Activated naive CD8-positive, alpha-beta T cell treated with anti-CD3 and anti-CD28 coated beads, Interleukin-2, amount 50 U/mL, for 16 hours (primary cell): ENCODE measurements at places on chromosomes 3 and 15.

DNA sequence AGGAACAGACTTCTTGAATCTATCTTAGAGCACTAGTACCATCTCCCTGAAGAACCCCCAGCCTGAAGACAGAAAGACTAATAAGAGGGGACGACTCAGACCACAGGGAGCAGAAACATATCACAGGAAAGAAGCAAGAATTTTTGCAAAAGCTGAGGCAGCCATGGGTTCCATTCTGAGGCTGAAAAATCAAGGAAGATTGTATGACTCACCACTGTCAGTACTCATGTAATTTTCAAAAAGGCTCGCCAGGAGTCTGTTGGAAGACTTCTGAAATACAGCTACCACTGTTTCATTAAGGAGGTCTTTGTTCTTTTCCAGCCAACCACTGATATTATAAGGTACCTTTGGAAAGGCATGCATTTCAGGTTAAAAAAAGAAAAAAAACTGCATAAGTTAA lies 47.5 kb downstream of the MYH15 start:
- no peak for DNase-seq

GRCh38 chr3:117486719-117487716 lies 777.4 kb downstream of the TUSC7 start:
- DNase-seq, result no peak

- no peak for DNase-seq
These were observed 294.2 kb upstream of the SEMA6D start for GRCh38 chr15:47422881-47423665.

DNA sequence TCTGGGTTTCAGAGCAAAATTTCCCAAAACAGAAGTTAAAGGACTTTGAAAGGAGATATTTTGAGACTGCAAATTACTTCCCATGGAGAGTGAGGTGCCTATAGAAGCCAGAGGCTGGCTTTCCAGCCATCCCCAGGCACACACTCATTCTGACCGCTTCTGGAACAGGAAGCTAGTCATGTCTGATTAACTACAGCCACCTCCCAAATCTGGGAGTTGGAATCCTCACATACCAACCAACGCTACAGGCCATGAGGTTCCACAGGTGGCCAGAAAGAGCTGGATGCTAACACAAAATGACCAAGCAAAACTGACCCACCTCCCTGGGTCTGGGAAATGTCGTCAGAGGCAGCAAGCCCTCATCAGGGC lies 87.2 kb downstream of the SNRK start:
- no peak for DNase-seq

GRCh38 chr3:194775266-194775665 lies 89.6 kb downstream of the FAM43A start:
- no peak for DNase-seq

- no peak for DNase-seq
These were observed 215.9 kb downstream of the MEIS2 start for GRCh38 chr15:36884518-36884875.

DNA sequence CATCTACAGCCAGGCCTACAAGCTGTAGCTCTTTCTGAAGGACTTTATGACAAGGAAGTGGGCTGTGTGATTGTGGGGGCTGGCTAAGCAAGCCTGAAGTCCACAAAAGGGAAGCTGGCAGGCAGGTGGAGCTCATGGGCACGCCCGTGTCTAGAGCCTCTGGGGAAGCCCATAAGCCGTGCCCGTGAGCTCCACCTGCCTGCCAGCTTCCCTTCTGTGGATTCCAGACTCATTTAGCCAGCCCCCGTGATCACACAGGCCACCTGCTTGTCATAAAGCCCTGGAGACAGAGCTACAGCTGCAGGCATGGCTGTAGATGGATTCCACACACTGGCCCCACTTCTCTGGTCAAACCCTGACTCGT lies 15.2 kb downstream of the EFCC1 start:
- no peak for DNase-seq

- DNase-seq, result no peak
These were observed 45.9 kb downstream of the DAPK2 start for GRCh38 chr15:64000183-64000951.

- DNase-seq, result no peak
These were observed 21.8 kb upstream of the CLDN18 start for GRCh38 chr3:137988152-137988551.

GRCh38 chr3:153244961-153245360 lies 82.9 kb downstream of the RAP2B start:
- no peak for DNase-seq

DNA sequence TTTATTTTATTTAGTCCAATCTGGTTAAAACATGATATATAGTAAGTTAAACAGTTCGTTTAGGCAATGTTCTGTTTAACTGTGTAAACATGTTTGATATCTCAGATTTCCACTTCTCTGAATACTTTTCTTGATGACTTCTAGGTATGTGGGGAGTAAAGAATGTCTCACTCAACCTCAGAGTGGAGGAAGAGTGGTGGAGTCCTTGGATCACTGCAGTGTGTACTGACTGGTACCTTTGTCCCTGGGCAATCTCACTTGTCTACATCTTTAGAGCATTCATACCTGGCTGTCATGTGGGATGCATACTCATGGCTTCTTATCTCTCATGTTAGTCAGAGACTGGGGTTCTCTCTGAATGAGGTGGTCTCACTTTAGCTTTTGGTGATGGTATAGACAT lies 15.6 kb downstream of the GADL1 start:
- no peak for DNase-seq

DNA sequence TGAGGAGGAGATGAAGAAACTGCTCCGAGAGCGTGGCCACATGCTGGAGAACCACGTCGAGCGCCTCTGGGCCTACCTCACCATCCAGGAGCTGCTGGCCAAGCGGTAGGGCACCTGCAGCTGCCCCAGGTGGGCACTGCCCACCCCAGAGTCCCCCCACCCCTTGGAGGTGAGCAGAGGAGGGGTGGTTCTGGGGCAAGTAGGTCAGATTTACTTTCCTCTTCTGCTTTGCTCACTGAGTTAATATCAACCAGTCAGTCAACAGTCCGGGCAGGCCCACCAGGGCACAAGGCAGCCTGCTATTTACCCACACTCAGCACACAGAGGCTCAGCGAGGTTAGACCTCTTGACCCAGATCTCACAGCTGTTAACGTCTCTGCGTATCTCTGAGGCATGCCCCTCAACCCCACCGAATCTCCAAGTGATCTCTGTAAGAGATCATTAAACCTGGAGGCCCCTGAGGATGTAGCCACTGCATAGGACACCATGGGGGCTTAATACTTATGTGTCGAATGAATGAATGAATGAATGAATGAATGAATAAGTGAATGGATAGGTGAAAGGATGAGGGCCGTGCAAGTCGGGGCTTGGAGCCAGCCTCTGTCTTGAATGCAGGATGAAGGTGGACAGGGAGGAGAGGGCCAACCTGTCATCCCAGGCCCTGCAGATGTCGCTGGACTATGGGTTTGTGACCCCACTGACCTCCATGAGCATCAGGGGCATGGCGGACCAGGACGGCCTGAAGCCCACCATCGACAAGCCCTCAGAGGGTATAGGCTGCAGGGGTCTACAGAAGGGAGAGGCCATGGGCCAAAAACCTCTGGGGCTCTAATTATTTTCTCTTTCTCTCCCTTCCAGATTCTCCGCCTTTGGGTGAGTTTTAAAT lies 8.0 kb upstream of the ITIH3 start:
- DNase-seq, result no peak

- DNase-seq, result no peak
These were observed 5.7 kb downstream of the PCCB start for GRCh38 chr3:136255672-136256406.

DNA sequence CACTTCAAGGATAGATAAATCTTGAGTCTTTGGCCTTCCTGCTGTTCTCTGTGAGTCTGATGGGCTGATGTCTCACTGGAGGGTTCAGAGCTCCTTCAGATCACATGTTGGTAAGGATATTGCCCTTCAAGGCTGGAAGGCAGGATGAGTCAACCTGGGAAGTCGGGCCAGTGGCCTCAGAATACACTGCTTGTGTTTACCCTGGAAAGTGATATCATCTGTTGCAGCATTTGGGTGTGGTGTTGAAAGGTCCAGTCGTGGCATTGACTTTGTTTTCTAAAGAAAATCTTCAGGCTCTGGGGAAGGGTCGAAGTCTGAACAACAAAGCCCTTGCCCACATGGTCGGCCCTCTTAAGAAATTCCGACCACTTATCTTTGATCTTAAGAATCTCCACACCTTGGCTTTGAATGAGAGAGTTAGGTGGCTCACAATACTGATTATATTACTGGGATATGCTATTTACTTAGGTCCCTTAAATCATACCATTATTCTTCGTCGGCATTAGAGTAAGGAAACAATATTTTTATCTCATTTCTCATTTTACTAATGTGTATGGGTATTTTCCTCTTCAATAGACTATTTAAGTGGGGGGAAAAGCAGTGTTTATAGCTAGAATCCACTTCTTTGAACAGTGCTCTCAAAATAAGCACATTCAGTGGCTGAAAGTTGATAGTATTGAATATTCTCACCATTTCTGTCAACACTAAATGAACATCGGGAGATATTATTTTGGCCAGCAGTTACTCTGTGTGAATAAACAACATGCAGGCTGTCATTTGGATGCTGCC lies 303.9 kb upstream of the RASGRP1 start:
- DNase-seq, result no peak

DNA sequence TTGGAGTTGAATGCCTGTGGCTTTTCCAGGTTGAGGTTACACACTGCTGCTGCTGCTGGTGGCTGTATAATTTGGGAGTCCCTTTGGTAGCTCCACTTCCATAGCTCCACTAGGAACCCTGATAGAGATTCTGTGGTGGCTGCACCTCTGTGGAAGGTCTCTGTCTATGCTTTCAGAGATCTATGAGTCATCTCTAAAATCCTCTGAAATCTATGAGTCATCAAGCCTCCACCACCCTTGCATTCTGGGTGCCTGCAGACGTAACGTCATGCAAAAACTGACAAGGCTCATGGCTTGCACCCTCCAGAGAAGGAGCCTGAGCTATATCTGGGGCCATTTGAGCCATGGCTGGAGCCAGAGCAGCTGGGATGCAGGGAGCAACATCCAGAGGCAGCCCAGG lies 1037.0 kb upstream of the CFAP20DC start:
- DNase-seq, result no peak

- no peak for DNase-seq
These were observed 9.2 kb downstream of the CKMT1A start for GRCh38 chr15:43702701-43703424.

- no peak for DNase-seq
These were observed 23.4 kb downstream of the SMAD6 start for GRCh38 chr15:66725464-66725785.

DNA sequence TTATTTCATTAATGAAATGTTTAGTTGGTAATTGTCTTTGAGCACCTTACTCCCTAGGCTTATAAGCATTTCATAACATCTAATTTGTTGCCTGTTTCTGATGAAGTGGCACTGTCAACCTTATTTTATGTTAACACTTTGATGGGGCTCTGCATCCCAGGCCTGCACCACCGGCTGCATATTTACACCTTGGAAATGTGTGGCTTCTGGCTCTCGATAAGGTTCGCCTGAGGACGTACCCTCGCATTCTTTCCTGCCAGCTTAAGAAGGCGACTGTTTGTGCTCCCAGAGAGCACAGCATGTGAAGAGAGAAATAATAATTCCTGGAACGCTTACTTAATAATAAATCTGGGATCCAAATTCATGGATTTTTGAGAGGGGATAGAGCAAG lies 763.3 kb upstream of the CFAP20DC start:
- DNase-seq, result no peak

DNA sequence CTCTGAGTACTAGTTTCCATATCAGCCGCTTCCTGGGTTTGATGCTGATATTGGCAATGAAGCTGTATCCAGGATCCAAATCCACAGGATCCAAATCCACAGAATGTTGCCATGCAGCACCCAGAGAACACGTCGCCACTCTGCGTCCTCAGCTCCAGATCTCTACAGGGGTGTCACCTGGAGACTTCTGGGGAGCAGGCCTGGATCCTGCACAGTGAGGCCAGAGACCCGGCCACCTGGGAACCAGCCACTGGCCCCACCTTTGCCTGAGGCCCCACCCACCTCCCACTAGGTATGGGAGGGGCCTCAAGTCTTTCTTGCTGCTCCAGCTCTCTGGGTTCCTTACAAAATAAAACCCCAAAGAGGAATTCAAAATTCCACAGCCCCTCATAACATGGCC lies 123.9 kb downstream of the LRRK1 start:
- DNase-seq, result no peak

DNA sequence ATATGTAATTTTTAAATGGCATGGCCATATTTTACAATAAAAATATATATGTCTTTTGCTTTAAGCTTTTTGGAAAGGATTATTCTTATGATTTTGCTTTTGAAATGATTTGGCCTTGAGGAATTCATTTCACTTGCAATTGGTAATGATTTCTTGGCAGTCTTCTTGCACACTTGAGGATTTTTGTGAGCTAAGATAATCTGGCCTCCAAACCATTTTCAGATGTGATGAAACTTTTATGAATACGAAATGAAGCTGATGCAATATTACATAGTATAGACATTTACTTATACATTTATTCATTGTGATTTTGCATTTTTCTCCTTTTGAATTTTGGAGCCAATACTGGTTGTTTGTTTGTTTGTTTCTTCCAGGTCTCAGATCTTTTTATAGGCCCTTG lies 6.4 kb upstream of the SH2D7 start:
- DNase-seq, result no peak

DNA sequence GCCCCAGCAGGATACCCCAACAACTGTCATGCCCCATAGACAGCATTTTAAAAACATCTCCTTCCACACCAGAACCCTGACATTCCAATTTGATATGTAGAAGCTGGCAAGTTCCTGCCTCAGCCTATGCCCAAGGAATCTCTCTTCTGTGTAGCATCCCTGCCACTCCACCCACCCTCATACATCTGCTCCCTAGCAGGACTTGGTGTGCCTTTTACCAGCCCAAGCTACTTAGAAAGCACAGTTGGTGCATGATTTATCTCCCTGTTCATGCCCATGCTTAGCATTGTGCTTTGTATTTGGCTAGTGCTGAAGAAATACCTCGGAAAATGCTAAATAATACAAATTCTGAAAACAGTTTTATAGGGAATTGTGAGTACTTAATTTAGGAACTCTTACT lies 236.9 kb upstream of the HES1 start:
- no peak for DNase-seq

DNA sequence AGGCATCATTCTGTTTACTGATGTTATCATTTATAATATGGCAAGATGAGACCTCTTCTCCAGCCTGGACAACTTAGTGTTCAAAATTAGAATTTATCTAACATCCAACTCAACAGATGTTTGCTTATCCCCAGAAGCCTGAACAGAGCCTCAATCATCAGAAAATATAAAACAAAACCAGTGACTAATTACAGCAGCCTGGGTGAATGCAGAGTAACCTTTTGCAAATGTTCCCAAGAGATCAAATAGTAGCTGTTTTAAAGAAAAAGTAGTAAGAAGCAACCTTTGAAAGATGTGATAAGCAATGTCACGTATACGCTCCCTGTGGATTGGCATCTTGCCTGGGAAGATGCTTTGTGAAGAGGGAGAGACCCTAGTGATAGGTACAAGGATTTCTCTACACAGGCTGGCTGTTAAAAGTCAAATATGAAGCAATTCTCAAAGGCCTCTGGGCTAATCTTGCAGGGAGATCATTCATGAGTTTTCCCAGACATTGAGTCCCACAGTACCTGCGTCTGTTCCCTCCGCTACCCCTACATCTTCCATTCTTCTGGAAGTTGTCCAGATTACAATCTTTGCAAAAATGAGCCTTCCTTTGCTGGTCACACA lies 39.3 kb upstream of the PRICKLE2 start:
- DNase-seq, result no peak

GRCh38 chr15:35751413-35752133 lies 205.6 kb upstream of the DPH6 start:
- peak; percentile 4 for DNase-seq
